Esophagus squamous epithelium (tissue), 5 donors: ENCODE measurements at places on chromosomes 13 and 19.

GRCh38 chr13:110661256-110661655, 44.7 kb downstream of the CARS2 start:
- DNase-seq, result no peak

DNA sequence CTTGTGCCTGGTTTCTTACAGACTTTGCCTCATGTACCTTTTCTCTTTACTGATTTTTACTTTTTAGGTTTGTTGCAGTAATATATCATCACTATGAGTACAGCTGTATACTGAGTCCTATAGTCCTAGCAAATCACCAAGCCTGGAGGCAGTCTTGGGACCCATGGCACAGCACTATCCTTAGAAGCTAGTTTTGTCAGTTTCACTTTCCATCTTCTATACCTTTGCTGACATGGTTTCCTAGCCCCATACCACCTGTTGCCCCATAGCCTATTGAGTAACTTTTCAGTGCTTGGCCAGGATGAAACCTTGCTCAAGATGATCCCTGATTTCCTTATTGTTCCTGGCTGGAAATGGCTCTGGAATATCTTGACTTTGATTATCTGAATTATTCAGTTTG, 826.4 kb downstream of the GPC5 start:
- no peak for DNase-seq

DNA sequence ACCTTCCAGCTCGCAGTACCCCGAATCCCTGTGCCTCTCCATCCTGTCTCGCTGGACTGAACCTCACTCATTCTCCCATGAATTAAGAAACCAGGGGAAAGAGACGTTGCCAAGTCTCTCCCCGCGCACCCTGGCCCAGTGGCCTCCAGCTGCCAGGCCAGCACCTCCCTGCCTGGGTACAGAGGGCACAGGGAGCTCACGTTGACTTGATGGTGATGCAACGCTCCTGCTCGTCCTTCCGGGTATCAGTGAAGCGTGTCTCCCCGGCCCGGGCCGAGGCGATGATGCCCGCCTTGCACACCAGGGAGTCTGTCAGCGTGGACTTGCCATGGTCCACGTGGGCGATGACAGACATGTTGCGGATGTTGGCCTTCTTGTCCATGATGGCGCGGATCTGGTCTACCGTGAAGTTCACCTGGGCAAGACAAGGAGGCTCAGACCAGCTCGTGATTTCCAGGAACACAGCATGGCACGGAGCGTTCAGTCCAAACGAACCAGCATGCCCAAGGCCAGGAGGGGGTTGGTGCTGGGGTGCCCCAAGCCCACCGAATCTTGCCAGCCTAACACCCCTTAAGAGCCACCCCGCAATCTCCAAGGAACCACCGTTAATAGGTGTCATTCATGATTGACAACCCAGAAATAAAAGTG, 1.2 kb downstream of the EEF2 start:
- no peak for DNase-seq

DNA sequence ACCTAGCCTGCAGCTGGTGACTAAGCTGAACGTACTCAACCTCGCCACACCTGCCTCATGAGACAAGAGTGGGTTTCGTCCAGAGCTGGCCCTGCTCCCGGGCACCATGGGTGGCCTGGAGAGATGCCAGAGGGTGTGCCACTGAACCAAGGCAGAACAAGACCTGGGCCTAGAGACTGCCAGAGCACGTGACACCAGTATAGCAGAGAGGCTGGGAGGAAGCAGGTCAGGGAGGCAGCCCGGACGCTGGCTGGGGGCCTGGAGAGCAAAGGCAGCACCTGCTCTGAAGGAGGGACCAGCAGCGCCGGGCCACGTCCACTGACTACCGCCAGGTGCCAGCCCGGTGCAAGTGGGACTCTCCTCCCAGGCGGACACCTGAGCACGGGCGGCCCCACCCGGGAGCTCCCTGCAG, 7.3 kb upstream of the C13orf46 start:
- DNase-seq, result no peak

DNA sequence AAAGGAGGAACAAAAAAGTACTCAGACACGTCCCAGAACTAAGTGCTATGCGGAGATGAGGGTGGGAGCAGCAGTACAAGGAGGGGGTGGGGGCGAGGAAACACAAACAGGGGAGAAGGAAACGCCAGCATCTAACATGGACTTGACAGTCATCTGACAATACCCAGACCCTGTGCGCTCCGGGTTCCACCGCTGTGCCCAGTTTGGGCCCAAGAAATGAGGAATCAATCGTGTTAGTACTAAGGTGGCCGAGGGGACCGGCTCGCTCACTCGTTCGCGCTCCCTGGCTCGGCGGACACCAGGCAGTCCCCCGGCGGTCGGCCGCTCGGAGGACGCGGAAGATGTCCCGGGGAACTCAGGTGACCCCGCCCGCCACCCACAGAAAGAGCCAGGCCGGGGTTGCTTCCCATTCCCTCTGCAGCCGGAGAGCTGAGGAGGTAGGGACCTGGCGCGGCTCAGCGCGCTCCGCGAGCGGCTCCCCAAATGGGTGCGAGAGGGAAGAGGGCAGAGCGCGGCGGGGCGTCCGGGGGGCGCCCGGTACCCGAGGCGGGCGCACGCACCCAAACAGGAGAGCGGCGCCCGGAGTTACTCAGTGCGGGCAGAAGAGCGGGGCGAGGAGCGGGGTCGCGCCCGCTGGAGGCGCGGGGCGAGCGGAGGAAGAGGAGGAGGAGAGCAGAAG, 616 bp downstream of the TSHZ3 start:
- DNase-seq, result no peak

- DNase-seq, result no peak
These were observed 26.0 kb downstream of the CERS1 start for GRCh38 chr19:18869781-18870530.
